ENCODE measurements at places on chromosomes 7 and 10.

DNA sequence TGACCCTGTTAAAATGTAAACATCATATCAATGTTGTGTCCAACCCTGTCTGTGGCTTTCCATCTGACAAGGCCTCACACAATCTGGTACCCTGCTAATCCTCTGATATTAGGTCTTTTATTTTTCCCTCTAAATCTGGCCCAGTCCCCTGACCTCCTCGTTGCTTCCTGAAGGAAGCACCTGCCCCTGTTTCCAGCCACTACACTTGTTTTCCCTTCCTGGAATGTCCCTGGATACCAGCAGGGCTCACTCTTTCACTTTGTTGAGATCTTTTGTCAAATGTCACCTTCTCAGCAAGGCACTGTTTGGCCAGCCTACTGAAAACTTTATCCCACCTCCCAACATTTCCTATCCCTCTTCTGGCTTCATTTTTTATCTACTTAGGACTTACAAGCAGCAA lies 2.1 kb downstream of the SAMD9L start:
- no peak overlapping the region for H3K27ac ChIP-seq
- DNase-seq, result no peak
- H3K4me1 ChIP-seq, result peaks cover 23% of the 10 kb centered on the region
- H3K4me3 ChIP-seq, result no peak overlapping the region
- H3K36me3 ChIP-seq, result peaks cover 37% of the 10 kb centered on the region
- H3K27me3 ChIP-seq, result no peaks in the 10 kb centered on the region

DNA sequence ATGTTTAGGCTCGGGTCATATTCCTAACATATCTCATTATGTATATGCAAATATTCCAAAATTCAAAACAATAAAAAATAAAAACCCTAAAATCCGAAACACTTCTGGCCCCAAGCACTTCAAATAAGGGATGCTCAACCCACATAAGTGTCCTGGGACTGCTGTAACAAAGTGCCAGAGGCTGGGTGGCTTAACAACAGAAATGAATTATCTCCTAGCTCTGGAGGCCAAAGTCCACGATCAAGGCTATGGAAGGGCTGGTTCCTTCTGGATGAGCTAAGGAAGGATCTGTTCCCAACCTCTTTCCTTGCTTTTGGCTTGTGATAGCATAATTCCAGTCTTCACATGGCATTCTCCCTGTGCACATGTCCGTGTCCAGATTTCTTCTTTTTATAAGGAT lies 181.6 kb upstream of the NFE2L3 start:
- H3K27ac ChIP-seq, result no peak overlapping the region
- H3K4me1 ChIP-seq, result no peaks in the 10 kb centered on the region
- H3K4me3 ChIP-seq, result no peak overlapping the region
- peaks cover 3% of the 10 kb centered on the region for H3K27me3 ChIP-seq

GRCh38 chr10:17073725-17074540 lies 55.7 kb downstream of the CUBN start:
- H3K27me3 ChIP-seq, result no peaks in the 10 kb centered on the region
- no peak overlapping the region for H3K4me3 ChIP-seq
- H3K27ac ChIP-seq, result no peak overlapping the region
- H3K36me3 ChIP-seq, result no peaks in the 10 kb centered on the region
- DNase-seq, result no peak
- no peaks in the 10 kb centered on the region for H3K4me1 ChIP-seq

GRCh38 chr10:122877264-122877663 lies 2.1 kb downstream of the FAM24B start:
- H3K4me1 ChIP-seq, result peaks cover 35% of the 10 kb centered on the region
- DNase-seq, result no peak
- no peaks in the 10 kb centered on the region for H3K27me3 ChIP-seq
- H3K36me3 ChIP-seq, result no peaks in the 10 kb centered on the region

DNA sequence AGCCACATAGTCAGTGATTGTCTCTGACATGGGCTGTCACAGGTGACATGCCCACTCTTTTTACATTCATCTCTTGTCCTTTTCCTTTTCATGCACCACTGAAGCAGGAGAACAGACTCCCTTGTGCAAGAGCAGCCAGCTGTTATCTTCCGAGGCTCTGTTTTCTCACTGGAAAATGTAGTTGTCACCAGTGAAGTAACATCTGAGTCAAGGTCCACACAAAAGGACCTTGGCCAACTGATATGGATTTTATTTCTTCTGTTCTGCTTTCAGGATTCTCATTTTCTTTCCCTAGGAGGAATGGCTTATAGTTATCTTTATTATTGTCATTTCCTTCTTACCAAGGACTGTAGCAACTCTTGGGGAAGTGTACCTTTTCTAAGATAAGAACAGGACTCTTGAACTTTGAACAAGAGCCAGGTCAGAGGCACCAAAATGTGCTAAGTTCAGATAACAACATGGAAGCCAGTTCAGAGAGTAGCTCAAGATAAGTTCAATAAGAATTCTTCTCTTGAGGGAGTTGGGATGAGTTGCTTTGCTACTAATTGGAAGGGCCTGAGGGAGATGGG lies 22.7 kb downstream of the AVPI1 start:
- DNase-seq, result no peak
- no peaks in the 10 kb centered on the region for H3K27me3 ChIP-seq
- H3K4me3 ChIP-seq, result no peak overlapping the region
- H3K36me3 ChIP-seq, result peaks cover 12% of the 10 kb centered on the region

- H3K27ac ChIP-seq, result no peak overlapping the region
- no peak for DNase-seq
- no peaks in the 10 kb centered on the region for H3K36me3 ChIP-seq
- H3K4me3 ChIP-seq, result no peak overlapping the region
- no peaks in the 10 kb centered on the region for H3K27me3 ChIP-seq
Observed at GRCh38 chr10:45040921-45041542, 40.3 kb downstream of the ZNF22 start.

DNA sequence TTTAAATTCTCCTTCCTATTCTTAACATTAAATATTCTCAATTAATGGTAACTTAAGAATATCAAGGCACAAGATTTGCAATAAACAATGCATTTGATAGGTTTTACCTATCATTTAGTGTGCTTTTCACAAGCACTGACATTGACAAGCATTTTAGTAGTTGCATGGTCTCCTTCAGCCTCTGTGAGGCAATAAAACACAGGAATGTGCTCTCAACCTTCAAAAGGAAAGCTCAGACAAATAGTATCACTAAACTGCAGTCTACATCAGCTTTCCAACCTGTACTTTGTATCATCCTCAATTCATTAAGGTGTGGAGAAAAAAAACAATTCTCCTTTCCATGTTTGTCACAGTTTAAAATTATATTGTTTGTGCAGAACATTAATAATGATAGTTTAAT lies 51.1 kb upstream of the TSPAN13 start:
- H3K4me1 ChIP-seq, result no peaks in the 10 kb centered on the region
- no peak overlapping the region for H3K4me3 ChIP-seq
- no peak for DNase-seq
